Activated T-helper 1 cell treated with Interleukin-2 at 50 U/mL for 16 hours (primary cell): ENCODE measurements at places on chromosomes 3 and 15.

- DNase-seq = no peak
Observed at GRCh38 chr3:66092175-66092995, 53.7 kb upstream of the MAGI1 start.

DNA sequence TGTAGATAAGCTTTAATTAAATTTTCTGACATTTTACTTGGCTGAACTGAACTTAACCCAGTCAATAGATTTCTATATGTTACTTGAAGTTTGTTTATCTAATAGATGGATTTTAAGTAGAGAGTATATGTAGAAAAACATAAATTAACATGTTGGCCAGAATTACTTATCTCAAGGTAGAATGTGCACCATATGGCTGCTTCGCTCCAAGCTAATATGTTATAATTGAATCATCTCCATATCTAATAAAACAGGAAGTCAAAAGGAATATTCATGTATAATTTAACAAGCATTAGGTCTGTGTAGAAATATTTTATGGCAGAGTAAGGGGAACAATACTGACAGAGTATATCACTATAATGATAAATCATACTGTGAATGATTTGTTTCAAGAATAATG, 650.7 kb upstream of the ALCAM start:
- no peak for DNase-seq

- DNase-seq = no peak
Observed at GRCh38 chr3:178439504-178439903, 96.7 kb upstream of the KCNMB2 start.

GRCh38 chr3:50564321-50564720, 3.2 kb downstream of the C3orf18 start:
- DNase-seq = no peak

DNA sequence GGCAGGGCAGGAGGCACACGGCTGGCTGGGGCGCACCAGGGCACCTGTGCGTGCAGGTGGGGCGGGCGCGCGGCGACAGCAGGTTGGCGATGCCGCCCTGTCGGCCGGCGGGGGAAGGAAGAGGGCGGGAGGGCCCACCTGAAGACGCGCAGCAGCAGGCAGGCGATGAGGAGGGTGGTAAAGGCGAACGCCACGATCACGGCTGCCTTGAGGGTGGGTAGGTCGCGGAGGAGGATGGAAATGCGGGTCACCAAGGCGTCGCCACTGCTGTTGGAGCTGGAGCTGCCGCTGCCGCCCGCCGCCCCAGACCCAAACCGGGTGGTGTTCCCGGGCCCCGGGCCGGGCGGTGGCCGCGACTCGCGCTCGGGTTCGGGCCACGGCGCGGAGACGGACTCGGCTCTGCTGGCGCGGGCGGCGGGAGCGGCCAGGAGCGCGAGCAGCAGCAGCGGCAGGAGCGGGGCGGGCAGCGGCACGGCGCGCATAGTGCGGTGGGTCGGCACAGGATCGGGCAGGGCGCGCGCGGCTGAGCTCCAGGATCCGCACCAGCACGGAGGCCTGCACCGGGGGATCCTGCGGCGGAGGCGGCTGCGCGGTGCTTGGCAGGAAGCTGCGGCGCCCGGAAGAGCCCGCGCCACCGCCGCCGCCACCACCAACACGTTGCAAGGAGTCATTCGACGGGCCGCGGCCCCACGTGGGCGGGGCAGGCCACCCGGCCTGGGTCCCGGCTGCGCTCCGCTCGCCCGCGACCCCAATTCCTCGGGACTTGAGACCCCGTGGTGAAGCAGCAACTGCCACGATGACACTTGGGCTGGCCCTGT, at the start of gene FAM174B:
FAM174B (minus strand) TSS at position 598 of the 818 bp plus-strand sequence.
- no peak for DNase-seq

- no peak for DNase-seq
Observed at GRCh38 chr3:168615493-168616020, 519.8 kb upstream of the GOLIM4 start.

- no peak for DNase-seq
Observed at GRCh38 chr3:72017935-72018334, 233.0 kb upstream of the PROK2 start.

GRCh38 chr3:128335621-128336296, 130.9 kb downstream of the DNAJB8 start:
- DNase-seq = no peak

GRCh38 chr15:50753463-50753862, 12.0 kb downstream of the SPPL2A start:
- no peak for DNase-seq

DNA sequence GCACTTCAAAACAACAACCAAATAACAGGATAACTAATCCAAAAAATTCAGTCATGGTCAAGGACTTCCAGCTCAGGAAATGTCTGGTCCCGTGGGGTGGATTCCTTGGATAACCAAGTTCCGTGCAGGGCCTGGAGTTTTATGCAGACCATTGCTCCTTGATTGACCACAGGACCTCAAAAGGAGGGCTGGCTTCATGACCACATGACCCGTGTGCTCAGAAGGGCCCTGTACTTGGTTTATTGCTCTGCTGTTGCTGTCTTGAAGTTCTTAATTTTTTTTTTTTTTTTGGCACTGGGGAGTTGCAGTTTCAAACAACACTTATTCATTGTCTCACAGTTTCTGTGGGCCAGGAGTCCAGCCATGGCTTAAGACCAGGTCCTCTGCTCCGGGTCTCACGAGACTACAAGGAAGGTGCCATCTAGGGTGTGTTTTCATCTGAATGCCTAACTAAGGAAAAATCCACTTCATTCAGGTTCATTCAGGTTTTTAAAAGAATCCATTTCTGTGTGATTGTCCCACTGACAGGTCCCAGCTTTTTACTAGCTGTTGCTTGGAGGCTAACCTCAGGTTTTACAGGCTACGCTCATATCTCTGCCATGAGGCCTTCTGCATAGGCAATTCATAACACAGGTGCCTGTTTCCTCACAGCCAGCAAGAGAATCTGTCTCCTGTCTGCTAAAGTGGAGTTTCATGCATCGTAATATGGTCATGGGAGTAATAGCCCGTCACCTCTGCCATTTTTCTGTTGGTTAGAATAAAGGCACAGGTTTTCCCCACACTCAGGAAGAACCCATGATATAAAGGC, 65.3 kb downstream of the FLNB start:
- DNase-seq = no peak

DNA sequence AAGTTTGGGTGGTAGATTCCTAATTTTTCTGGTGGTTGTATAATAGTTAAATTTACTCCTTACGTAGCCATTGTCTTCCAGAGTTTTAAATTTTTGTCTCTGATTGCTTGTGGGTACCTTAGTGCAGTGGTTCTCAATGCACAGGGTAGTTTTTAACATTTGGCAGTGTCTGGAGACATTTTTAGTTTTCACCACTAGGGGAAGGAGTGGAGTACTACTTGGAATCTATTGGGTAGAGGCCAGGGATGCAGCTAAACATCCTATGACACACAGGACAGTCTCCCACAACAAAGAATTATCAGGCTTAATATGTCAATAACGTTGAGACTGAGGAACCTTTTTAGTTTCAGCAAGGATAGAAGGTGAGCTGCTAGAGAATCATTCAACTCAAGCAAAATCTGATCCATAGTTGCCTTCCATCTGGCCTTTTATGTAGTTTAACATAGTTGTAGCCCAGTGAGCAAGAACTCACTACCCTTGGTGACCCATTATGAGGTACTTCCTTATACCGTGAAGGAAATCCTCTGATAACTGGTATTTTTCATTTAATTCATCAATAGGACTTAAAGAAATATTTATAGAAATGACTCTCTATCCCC, 8.6 kb upstream of the STX19 start:
- DNase-seq = no peak
